ENCODE measurements at places on chromosomes 1 and 21.

GRCh38 chr1:43327549-43328292 is 9.9 kb upstream of the MPL start:
- DNase-seq: no peak

DNA sequence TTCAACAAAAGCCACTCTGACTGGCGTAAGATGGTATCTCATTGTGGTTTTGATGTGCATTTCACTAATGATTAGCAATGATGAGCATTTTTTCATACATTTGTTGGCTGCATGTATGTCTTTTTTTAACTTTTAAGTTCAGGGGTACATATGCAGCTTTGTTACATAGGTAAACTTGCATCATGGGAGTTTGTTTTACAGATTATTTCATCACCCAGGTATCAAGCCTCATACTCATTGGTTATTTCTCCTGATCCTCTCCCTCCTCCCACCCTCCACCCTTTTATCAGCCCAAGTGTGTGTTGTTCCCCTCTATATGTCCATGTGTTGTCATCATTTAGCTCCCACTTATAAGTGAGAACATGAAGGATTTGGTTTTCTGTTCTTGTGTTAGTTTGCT is 154.1 kb upstream of the POGK start:
- DNase-seq: no peak

GRCh38 chr1:111847466-111847865 is 91.8 kb downstream of the DDX20 start:
- no peak for DNase-seq

GRCh38 chr1:247336390-247336789 is 4.7 kb upstream of the ZNF496 start:
- no peak for DNase-seq

GRCh38 chr1:177859572-177859971 is 110.3 kb downstream of the SEC16B start:
- no peak for DNase-seq

DNA sequence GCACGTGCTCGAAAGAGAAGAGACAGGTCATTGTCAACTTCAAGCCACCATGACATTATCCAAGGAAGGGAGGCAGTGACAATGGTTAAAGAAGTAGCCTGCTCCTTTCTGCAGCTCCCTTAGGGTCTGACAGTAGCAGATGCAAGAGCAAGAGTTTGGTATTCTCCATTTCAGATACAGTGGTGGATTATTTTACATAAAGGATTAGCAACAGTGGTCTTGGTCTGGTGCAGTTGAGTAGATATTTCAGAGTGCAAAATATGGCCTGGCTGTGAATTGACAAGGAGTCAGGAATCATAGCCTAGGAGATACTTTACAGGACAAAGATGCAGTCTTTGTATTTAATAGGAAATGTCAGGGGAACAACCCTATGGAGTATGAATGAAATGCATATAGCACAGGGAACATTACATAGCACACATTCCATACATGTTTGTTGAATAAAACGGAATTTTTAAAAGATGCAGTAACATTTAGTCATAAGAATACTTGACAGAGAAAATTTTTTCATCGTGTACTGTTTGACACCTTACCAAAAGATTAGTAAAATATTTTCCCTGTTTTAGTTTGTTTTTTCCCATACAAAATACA is 41.8 kb downstream of the CHRM3 start:
- DNase-seq: no peak

Data from SIG-M5 (cell line).